ENCODE measurements at places on chromosomes 2 and 18.

DNA sequence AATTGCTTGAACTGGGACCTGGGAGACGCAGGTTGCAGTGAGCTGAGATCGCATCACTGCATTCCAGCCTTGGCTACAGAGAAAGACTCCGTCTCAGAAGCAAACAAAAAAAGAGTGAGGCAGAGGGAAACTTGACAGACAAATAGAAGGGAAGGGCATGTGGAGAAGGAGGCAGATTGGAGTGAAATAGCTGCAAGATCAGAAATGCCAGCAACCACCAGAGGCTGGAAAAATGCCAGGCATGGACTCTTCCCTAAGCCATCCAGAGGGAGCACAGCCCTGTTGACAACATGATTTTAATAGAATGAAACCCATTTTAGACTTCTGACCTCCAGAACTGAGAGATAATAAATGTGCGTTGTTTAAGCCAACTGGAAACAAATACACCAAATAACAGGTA, 447.2 kb upstream of the SPHKAP start:
- DNase-seq = no peak

DNA sequence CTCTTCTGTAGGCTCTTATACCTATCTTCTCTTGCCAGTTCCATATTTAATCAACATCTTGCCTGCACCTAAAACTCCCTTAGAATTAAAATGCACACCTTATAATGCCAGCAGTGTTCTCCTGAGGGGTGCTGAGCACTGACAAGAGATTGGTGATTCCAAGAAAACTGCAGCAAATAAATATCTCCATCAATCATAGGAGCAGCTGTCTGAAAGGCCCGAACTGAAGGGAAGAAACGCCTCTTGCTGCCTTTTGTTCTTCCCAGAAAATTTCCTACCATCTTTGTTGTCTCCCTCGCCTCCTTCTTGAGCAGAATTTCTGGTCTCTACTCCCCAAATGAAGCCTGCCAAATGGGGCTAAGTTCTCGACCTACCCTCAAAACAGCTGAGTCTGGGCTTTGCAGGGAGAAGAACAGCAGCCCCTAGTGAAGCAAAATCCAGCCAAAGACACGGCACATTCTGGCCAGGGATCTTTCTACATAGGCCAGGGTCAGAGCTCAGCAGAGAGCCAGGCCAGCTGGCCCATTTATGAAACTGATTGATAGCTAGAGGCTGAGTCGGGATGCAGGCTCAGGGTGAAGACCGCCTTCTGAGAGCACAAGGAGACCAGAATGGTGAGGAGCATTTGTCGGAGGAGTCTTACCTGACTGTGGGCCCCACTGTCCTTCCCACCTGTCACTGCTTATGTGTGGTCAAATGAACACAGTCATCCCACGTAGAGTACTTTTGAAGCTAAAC, 20.4 kb upstream of the TMEM247 start:
- DNase-seq = no peak

GRCh38 chr2:189281201-189281600, 101.6 kb upstream of the COL5A2 start:
- DNase-seq = no peak

GRCh38 chr2:173874003-173874893, 90.9 kb downstream of the SP3 start:
- no peak for DNase-seq

DNA sequence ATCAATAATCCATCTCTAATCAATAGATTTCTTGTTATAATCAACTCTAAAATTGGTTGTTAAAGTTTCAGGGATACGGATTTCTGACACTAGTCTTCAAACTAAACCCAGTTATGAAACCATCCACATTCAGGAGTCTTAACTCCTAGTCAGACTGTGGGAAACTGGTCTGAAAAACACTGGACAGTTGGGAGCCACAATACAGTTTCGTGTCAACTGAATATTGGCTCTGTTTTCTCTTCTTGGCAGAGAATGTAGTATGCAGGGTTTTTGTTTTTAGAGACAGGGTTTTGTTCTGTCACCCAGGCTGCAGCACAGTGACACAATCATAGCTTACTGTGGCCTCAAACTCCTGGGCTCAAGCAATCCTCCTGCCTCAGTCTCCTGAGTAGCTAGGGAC, 123.1 kb downstream of the RTTN start:
- DNase-seq = no peak

- no peak for DNase-seq
Observed at GRCh38 chr2:196233021-196233804, 61.8 kb upstream of the STK17B start.

DNA sequence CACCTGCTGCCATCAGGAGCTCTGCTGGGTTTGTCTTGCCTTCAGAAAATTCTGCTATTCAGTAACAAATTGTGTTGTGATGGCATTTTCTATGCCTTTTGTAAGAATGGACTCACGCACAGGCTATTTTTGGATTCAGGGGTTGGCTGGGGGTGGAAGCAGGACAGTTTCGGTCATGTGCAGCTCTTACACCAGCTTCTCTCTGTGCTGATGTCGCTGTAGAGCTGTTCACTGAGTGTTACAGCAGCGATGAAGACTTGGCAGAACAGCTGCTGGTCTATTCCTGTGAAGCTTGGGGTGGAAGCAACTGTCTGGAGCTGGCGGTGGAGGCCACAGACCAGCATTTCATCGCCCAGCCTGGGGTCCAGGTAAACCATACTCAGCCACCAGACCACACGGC, 49.2 kb downstream of the TRPM8 start:
- DNase-seq = no peak

DNA sequence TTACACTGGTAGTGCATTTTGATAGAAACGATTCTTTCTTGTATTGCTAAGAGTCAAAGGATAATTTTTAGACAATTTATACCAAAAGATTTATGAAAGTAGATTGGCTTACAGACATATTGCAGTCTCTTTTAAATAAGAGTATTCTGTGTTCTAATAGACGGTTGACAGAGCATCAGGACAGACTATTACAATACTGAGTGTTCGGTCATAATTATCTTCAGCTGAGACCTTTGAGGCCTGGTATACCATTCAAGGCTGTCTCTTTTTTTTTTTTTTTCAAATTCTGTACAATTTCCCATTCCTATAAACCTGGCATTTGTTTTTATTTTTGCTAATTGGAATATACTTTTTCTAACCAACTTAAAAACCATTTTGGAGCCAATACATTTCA, 140.6 kb upstream of the NOSTRIN start:
- no peak for DNase-seq

DNA sequence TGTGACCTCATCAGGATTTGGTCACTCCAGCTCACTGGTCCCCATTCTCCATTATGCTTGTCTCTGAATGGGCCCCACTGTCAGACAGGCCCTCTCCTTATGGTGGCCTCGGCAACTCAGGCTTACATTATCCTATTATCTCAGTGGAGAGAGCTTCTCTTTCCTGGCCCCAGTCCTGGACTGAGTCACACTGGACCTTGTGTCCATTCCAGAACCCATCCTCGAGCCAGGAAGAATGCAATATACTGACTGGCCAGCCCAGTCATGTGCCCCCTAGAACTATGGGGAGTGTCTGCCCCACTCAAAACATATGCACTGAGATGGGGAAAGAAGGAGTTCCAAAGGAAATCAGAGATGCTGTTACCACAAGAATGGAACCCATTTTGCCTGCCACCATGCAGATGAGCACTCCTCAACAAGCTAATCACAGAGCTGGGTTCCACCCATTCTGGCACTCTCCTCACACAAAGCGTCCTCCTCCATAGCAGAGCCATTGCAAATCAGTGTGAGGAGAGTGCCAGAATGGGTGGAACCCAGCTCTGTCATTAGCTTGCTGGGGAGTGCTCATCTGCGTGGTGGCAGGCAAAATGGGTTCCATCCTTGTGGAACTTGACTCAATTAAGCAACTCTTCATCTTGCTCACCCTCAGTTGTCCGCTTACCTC, 71.9 kb downstream of the CHRNA1 start:
- DNase-seq = no peak

DNA sequence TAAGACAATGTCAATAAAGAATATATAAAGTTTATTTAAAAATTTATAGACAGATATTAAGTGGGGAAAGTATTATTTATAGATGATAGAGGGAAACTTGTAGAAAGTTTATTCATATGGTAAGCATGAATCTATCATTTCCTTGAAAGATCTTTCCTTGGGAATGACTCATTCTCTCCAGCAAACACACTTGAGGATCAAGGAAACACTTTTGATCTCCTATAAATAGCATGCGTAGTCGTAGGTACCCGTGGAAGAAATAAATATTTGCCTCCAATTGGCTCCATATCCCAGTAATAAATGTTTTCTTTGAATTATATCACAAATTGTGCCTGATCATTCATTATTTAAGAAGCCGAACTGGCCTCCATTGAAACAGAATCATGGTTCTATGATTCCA, 483.4 kb downstream of the RNF144A start:
- no peak for DNase-seq

- no peak for DNase-seq
Observed at GRCh38 chr18:44503854-44504253, 176.8 kb upstream of the SETBP1 start.

DNA sequence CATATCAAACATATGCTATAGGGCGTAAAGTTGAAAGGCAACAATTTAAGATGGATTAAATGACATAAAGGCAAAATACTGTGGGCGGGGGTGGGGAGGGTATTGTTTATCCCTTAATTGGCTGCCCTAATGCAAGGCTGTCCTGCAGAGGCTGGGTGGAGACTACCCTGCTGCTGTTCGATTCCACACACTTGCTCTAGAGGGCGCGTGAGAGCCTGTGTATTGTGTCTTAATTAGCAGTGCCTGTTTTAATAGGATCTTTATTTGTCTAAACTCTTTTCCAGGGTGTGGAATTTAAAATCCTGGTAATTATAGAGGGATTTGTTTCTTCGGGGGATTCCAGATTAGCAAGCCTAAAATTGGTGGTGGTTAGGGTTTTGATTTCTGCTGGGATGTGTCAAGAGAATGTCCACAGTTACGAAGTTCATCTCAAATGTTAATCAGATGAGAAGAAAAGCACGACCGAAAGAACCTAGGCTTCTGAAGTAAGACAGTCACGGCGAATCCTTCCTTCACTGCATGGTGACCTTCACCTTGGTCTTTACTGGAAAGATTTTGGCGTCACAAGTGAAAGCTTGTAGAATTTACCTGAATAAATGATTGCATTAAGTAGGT, 103.5 kb upstream of the MAP3K20 start:
- DNase-seq = no peak

DNA sequence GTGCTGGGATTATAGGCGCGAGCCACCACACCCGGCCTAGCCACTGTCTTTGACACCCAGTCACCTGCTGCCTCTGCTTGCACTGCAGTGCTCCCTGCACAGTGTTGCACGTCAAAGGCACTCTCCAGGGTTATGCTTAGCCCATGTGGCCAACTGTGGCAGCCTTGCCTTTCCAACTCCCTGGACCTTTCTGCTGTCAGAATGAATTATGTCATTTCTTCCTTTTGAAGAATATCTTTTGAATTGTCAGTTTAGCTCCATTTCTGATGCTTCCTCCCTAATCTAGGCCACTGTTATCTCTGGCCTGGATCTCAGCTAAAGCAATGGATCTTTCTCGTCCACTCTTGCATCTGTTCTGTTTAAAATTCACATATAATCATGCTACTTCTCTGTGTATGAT, 29.3 kb upstream of the LRRTM1 start:
- no peak for DNase-seq

DNA sequence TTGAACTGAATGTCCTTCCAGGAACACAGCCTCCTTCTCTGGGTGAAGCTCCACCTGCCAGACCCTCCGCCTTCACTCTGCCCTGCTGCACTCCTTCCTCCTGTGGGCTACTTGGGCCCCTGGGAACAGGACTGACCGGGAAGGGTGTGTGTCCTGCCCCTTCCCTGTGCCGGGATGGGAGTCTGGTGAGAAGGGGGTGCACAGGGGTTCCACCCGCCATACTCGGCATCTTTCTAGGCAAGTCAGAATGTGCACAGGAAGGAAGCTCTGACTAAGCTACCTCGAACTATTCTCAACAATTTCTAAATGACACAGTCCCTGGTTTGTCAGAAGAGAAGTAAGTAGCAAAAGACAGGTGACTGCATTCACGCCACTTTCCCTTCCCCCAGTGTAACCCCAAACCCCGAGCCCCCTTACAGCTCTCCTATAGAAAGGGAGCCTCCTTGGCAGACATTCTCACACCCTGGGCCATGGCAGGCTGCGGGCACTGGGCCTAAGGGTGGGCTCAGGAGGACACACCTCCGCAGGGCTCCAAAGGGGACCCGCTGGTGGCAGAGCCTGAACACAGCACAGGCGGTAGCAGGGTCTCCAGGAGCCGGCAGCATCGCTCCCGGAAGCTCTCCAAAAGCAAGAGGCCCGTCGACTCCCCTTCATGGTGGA, 184.1 kb downstream of the HDAC4 start:
- DNase-seq = no peak

DNA sequence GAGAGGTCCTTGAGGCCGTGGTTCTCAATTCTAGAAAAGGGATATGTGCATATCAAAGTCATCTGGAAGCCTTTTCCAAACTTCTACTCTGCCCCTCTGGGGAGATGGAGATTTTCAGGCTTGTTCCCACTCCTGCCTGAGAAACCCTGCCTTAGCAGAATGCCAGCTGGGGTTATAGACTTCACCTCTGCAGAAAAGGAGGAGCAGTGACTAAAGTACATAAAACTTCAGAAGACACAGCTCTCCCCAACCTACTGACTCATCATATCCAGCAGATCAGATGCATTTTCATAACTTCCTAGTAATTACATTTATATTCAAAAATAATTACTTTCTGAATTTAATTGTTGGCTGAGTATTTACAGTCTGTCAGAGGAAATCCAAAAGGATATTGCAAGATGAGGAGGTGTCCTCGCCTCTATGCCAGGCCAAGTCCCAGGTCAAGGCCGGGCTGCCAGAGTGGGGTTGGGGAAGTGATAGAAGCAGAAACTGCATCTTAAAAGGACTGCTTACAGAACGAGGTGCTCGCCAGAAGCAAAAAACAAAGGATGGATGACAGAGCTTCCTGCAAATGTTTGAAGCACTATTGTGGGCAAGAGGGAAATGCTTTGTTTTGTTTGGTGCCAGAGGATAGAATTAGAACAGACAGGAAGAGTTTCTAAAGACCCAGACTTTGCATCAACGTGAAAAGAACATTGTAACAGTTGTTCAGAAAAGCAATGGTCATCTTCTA, 75.6 kb upstream of the APCDD1 start:
- no peak for DNase-seq

- DNase-seq = no peak
Observed at GRCh38 chr2:195269220-195269619, 387.8 kb upstream of the SLC39A10 start.

DNA sequence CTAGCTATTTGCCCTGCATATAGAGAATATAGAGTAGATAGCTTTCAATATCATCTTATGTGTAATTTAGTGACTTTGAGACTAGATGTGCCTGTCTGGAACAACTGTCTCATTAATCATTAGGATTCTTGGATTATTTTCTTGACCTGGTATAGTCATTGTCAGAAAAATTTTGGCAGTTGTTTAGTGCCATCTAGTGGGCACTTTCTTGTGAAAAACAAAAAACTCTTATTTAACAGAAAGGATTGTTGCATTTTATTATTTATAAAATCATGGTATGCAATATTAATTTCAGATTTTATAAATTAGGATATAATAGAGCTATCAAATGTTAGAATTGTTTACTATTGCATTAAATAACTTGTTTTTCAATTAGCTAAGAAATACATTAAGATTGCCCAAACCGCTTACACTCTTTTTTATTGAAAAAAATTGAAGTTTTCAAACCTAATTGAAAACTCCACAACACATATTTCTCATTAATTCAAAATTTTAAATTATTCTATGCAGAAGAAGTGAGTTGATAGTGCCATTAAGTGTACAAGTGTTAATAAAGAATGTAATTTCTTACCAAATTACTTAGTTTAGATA, 80.3 kb downstream of the DYNAP start:
- no peak for DNase-seq

Measured in stimulated activated CD8-positive, alpha-beta memory T cell treated with anti-CD3 and anti-CD28 coated beads, Interleukin-4, amount 100 ng/mL, for 4 hours (primary cell).